NCI-H510A (cell line): ENCODE measurements at places on chromosomes 11 and 22.

GRCh38 chr11:9313648-9314290 is 624 bp downstream of the TMEM41B start:
- no peak for DNase-seq

- DNase-seq: no peak
Observed at GRCh38 chr11:69245491-69246345, 48.2 kb upstream of the MYEOV start.

DNA sequence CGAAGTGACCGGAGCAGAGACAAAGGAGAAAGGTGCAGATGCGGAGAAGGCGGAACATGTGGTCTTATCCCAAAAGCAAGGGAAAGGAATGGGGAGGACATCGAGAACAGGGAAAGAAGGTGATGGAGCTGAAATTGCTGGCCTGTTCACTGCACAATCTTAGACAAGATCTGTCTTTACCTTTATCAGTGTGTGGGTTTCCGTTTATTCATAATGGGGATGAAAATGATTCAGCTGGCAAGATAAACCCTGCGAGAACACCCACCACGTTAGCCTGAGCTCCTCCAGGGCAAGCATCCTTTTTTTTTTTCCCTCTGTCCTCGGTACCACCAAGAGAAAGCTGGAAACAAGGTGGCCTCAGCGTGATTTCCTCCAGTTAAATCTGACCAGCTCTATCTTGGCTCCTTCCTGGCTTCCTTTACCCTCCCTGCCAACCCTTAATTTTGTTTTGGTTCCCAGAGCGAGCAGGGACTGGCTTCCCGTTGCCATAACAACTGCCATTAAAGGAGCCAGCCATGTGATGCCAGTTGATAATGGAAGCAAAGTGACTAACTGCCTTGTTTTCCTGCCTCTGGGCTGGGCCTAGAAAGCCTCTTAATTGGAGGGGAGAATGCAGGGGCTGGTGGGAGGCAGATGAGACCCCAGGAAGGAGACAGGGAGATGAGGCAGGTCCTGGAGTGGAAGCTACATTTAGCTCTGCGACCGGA is 4.2 kb downstream of the SGSM1 start:
- DNase-seq: no peak

DNA sequence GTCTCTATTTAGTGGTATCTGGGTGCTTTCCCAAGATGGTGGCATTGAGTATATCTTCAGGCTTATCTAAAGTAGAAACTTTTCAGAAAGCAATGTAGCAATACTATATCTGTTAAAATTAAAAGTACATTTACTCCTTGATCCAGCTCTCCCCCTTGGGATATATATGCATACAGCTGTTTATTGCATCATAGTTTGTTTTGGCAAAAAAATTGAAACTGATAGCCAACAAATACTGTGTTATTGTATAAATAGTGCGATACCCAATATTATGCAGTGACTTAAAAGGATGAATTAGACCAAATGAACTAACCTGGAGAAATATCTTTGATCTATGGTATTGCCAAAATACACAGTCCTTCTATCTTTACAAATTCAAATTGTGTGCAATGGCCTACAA is 8.4 kb upstream of the OR10A3 start:
- DNase-seq: no peak

GRCh38 chr11:79403839-79404238 is 37.0 kb downstream of the TENM4 start:
- DNase-seq: no peak

GRCh38 chr11:30879322-30880005 is 293.3 kb upstream of the MPPED2 start:
- DNase-seq: no peak

GRCh38 chr22:22546490-22546889 is 12.6 kb downstream of the PRAME start:
- no peak for DNase-seq

GRCh38 chr11:94553938-94554337 is 10.2 kb downstream of the FUT4 start:
- peak; percentile 7 for DNase-seq

DNA sequence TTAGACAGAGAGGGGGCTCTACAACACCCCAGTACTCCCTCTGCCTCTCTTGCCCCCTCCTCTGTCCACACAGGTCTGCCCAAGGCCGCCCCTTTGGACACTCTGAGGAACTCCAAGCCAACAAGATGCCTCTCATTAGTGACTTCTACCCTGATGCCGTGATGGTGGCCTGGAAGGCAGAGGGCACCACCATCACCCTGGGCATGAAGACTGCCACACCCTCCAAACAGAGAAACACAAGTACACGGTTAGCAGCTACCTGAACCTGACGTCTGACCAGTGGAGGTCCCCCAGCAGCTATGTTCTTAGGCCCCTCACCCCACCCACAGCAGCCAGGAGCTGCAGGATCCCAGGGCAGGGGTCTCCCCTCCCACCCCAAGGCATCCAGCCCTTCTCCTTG is 125.1 kb downstream of the MED15 start:
- no peak for DNase-seq

DNA sequence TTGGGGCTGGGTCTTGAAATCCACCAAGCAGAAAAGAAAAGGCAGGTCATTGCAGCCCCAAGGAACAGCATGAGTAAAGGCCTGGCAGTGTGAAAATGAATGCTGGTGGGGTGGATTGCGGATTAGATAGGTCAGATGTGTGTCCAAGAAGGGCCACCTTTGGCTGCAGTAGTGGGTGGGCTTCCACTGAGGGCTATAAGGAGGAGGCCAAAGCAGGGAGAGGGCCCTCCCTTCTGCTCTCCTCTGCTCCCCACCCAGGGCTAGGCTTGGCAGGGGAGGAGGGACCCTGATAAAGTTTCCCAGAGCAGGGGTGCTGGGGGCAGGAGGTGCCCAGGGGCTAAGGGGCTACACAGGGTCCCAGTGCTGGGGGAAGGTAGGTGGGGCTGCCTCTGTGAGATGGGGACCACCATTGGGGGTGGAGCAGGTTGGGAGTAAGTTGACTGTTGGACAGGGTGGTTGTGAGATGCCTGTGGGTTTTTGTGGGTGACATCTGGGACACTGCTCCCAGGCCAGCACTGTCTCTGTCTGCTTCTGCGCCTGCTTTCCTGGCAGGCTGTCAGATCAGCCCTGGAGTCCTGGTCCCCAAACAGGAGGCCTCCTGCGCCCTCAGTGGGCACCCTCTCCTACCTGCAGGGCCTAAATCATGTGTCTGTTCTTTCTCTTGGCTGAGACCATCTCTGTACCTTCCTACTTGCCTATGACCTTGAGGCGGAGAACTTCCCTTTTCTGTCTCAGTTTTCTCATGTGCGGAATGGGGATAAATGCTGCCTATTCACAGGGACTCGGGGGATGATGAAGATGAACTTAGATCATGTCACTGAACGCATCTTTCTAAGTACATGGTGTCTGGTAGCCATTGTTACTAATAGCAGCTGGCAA is 1.9 kb downstream of the CAPN5 start:
- DNase-seq: no peak

DNA sequence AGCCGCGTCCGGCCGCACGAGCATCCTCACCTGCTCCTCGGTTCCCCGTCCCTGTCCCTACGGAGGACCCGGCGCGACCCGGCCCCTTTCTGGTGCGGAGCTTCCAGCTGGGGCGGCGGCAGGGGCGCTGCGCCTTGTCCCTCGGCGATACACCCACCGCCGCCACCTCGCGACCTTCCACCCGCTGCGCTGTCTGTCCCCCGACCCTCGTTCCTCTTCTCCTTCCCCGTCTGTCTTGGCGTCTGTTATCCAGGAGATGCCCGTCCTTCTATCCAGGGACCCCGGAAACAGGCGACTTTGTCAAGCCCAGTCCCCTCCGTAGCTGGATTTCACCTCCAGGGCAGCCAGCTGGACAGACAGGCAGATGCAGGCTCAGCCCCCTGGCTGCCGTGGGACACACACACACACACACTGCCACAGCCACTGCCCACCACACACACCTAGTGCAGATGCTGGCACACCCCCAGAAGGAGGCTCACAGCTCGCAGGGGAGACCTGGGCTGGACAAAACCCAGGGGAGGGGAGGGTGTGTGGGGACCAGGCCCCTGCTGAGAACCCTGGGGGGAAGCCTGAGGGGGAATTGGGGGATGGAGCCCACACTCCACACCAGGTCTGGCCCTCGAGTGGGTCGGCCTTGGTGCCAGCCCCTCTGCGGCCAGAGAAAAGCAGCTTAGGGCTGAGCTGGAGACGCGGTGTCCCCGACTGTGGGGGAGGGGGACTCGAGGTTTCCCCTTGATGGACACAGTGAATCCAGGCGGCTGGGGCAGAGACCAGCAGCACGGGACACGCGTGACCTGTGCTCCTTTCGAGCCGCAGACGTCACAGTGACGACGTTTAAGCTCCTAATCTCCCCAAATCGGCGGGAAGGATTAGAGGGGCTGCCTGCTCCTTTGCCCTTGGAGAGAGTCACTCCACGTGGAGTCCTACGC is 788 bp downstream of the DRD4 start:
- no peak for DNase-seq
